Stimulated activated naive CD4-positive, alpha-beta T cell treated with Interleukin-2 at 50 U/mL for 16 hours (primary cell): ENCODE measurements at places on chromosomes 5 and 9.

DNA sequence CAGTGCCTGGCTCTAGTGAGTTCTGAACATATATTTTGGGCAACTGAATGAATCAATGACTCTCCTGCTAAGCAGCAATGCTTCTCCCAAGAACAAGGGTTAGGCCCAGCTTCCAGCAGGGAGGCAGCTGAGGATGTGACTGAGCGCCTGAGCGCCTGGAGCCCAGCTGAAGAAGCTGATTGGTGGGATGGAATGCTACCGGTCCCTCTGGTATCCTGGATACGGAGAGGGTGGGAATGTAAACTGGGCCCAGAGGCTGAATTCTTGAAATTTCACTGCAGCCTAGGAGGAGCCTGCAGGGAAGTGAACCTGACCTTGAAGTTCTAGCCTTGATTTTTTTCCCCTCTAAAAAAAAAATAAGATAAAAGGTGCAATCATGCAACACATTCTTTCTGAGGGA is 43.2 kb downstream of the WWC1 start:
- DNase-seq = no peak

DNA sequence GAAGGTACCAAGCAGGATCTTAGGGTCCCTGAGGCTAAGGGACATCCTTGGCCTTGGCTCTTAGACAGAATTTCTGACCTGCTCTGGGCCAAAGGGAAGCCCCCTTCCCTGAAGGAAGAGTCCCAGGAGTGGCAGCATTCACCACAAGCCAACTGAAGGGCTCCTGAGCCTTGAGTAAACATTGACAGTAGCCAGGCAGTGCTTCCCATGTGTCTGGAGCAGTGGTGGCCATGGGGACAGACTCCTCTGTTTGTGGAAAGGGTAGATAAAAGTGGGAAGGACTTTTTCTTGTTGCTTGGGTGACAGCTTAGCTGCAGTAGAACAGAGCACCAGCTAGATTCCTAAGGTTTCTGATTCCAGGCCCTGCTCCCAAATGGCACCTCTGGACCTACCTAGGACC is 61.4 kb upstream of the VLDLR start:
- no peak for DNase-seq

- DNase-seq = no peak
Measured at GRCh38 chr5:161697001-161697400, 11.5 kb downstream of the GABRA6 start.

DNA sequence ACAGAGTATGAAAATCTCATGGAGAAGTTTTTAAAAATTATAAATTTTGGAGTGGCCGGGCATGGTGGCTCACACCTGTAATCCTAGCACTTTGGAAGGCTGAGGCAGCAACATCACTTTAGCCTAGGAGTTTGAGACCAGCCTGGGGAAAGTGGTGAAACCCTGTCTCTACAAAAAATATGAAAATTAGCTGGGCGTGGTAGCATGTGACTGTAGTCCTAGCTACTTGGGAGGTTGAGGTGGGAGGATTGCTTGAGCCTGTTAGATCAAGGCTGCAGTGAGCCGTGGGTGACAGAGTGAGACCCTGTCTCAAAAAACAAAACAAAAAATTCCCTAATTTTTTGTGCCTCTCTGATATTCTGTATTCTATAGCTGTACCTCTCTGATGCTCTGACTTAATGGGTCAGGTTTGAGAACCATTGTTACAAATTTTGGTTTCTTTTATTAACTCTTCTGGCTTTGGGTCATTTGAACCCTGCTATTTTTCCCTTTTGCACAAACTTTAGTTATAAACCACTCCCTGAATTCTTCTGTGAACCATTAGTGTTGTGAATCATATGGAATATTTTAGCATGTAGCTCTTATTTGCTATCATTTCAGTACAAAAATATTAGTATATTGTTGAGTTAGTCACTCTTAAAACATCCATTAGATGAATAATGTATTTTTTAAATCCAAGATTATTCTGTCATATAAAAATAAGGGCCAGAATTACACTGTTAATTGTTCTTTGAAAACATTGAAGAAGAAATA is 51.0 kb downstream of the FER start:
- DNase-seq = no peak

GRCh38 chr5:19802686-19803085 is 185.3 kb downstream of the CDH18 start:
- no peak for DNase-seq
